CD8-positive, alpha-beta memory T cell (primary cell): ENCODE measurements at places on chromosomes 2 and 18. TPM values are rescaled to one million over a fixed set of nuclear protein-coding genes. Genes with fewer than 3 reads are reported as not detected.

GRCh38 chr2:39948016-39948719 is 169.1 kb upstream of the THUMPD2 start:
- H3K27me3 ChIP-seq: no peaks in the 10 kb centered on the region
- H3K4me1 ChIP-seq: no peaks in the 10 kb centered on the region
- no peak overlapping the region for H3K27ac ChIP-seq

UGT1A3 gene
- not detected for total RNA-seq

GRCh38 chr2:213104092-213104902 is 47.1 kb downstream of the IKZF2 start:
- H3K4me3 ChIP-seq: no peak overlapping the region
- H3K4me1 ChIP-seq: no peaks in the 10 kb centered on the region
- H3K27ac ChIP-seq: no peak overlapping the region
- DNase-seq: no peak

DNA sequence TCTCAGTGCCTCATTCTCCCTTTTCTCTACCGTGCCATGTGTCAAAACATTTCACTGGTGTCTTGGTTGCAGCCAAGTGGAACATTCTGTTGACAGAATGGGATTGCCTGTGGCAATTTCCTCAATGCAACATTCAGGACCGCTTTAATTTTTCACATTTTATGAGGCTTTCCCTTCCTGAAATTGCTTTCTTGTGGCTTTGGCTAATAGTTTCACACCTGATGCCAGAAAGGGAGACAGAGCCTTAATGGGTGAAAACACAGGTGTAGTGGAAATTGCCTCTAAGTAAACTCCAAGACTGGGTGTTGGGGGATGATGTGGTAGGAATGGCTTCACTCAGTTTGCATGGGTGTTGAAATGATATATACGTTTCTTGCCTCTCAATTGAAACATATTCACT is 278.3 kb downstream of the TSN start:
- no peak overlapping the region for H3K27ac ChIP-seq
- H3K27me3 ChIP-seq: no peaks in the 10 kb centered on the region
- no peaks in the 10 kb centered on the region for H3K36me3 ChIP-seq
- DNase-seq: no peak

COPS7B gene
- total RNA-seq: 51.8 TPM

DSG1 gene
- total RNA-seq: not detected

DNA sequence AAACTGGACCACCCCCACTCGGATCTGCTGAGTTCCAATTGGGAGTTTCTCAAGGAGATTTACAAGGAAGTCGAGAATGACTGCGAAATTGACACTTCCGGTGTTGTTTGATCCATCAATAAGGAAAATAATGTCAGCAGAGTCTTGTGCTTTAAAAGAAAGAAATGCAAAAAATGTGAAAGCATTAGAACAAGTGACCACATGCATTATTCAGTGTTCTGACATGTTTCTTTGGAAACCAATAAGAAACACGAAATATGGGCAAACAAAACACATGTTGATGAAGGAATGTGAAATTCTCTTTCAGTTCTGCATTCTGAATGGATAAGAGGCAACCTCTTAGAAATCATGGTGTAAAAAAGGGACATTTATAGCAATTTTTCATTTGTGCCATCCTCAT is 25.9 kb downstream of the COL6A3 start:
- DNase-seq: no peak
- no peaks in the 10 kb centered on the region for H3K27me3 ChIP-seq
- no peaks in the 10 kb centered on the region for H3K4me1 ChIP-seq
- H3K4me3 ChIP-seq: no peak overlapping the region
- H3K36me3 ChIP-seq: no peaks in the 10 kb centered on the region

KHK gene
- 14.5 TPM for total RNA-seq

TMEM17 gene
- 0.35 TPM for total RNA-seq

GRCh38 chr2:197782126-197782525 is 3.0 kb downstream of the BOLL start:
- H3K27ac ChIP-seq: no peak overlapping the region
- no peak for DNase-seq
- no peak overlapping the region for H3K4me3 ChIP-seq
- H3K36me3 ChIP-seq: no peaks in the 10 kb centered on the region
- no peaks in the 10 kb centered on the region for H3K4me1 ChIP-seq
- peaks cover under 1% of the 10 kb centered on the region for H3K27me3 ChIP-seq

RGPD3 gene
- total RNA-seq: 0.04 TPM

- no peaks in the 10 kb centered on the region for H3K4me1 ChIP-seq
- H3K36me3 ChIP-seq: no peaks in the 10 kb centered on the region
- no peak overlapping the region for H3K4me3 ChIP-seq
- H3K27ac ChIP-seq: no peak overlapping the region
Observed at GRCh38 chr2:24939353-24939752, 19.3 kb upstream of the ADCY3 start.

GRCh38 chr2:33104052-33104623 is 157.4 kb downstream of the LTBP1 start:
- H3K4me3 ChIP-seq: no peak overlapping the region
- no peaks in the 10 kb centered on the region for H3K36me3 ChIP-seq
- no peak for DNase-seq
- peaks cover 7% of the 10 kb centered on the region for H3K27me3 ChIP-seq
- H3K4me1 ChIP-seq: no peaks in the 10 kb centered on the region

FLACC1 gene
- total RNA-seq: 2.5 TPM

RAB17 gene
- total RNA-seq: not detected

SPP2 gene
- not detected for total RNA-seq

STPG4 gene
- total RNA-seq: not detected

DNA sequence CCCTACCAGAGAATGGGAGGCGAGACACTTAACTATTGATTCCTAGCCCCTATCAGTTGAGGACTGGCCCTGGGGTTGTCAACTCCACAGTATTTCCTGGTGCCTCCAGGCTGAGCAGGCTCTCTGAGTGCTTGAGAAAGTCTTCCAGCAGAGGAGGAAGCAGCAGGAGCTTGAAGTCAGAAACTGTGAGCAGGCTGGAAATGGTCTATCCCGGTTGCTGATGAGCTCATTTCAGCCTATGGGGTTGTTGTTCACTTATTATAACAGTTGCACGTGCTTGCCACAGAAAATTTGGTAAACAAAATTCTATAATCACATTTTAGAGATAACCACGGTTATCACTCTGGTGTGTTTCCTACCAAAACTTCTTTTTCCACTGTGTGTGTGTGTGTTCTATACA is 254.7 kb upstream of the THUMPD2 start:
- H3K27me3 ChIP-seq: no peaks in the 10 kb centered on the region
- no peak for DNase-seq
- H3K4me3 ChIP-seq: no peak overlapping the region

FSHR gene
- total RNA-seq: not detected

GRCh38 chr18:25594351-25594750 is 242.4 kb upstream of the ZNF521 start:
- no peak overlapping the region for H3K27ac ChIP-seq
- no peaks in the 10 kb centered on the region for H3K4me1 ChIP-seq
- no peaks in the 10 kb centered on the region for H3K36me3 ChIP-seq
- no peak overlapping the region for H3K4me3 ChIP-seq
- DNase-seq: no peak

DNA sequence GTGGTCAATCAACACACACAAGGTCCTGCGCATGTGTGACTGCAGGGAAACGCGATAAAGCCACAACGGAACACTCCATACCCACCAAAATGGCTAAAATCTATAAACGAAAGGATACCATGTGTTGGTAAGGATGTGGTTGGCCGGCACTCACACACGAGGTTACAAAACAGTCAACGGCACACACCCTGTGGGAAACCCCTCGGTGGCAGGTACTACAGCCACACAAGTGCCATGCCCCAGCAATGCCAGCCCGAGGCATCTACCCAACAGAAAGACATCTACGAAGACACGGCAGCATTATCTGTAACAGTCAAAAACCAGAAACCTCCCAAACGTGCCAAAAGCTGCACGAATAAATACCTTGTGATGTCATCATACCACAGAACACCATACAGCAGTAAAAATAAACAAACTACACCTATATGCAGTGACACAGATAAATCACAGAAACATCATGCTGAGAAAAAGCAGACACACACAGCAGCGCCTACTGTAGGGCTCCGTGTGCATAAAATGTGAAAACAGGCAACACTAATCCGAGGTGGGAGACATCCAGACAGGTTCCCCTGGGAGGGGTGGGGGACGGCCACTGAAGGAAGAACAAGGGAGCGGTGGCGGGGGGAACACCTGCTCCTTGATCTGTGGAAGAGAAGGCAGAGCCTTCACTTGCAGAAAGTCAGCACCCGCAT is 36.7 kb downstream of the HDAC4 start:
- H3K36me3 ChIP-seq: no peaks in the 10 kb centered on the region
- no peak overlapping the region for H3K4me3 ChIP-seq
- H3K4me1 ChIP-seq: peaks cover 12% of the 10 kb centered on the region
- H3K27me3 ChIP-seq: no peaks in the 10 kb centered on the region

DNA sequence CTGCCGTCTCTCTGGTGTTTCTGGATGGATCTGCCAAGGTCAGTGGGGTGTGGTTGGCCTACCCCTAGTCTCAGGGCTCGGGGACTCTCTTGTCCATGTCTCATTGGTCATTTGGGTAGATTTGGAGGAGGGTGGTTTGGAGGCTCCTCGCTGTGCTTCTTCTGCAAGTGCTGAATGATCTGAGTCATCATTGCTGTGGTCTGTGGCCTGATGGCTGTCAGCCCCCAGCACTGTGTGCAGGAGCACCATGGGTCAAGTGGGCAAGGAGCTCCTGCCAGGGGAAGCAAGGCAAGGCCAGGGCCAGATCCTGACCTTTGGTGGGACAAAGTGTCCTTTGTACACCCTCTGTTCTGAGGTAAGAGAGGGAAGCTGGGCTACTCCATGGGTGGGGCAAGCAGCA is 221.8 kb downstream of the FHOD3 start:
- no peaks in the 10 kb centered on the region for H3K36me3 ChIP-seq
- no peak for DNase-seq
- H3K27me3 ChIP-seq: no peaks in the 10 kb centered on the region

ASB18 gene
- total RNA-seq: not detected

DNA sequence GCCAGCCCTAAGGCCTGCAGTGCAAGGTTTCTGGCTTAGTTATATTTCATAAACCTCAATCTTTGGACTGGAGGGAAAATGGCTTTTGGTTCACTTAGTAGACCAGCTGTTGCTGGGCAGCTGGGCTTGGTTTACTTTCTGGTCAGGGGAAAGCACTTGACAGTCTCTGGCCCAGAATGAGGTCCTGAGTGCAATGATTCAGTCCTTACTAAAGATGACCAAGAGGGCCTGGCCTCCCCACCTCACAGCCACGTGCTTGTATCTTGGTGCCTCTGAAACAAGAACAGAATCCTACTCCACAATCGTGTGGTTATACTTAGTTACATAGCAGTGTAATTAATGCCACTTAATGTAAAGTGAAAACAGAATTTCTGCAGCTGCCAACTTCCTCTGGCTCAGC is 325.5 kb upstream of the MEIS1 start:
- H3K4me3 ChIP-seq: no peak overlapping the region
- no peaks in the 10 kb centered on the region for H3K4me1 ChIP-seq
- DNase-seq: no peak
- no peaks in the 10 kb centered on the region for H3K27me3 ChIP-seq

GRCh38 chr2:213834331-213834730 is 550.1 kb downstream of the SPAG16 start:
- H3K4me1 ChIP-seq: no peaks in the 10 kb centered on the region
- no peak overlapping the region for H3K4me3 ChIP-seq
- no peaks in the 10 kb centered on the region for H3K36me3 ChIP-seq
- H3K27me3 ChIP-seq: no peaks in the 10 kb centered on the region
- no peak overlapping the region for H3K27ac ChIP-seq

GRCh38 chr2:193580176-193580950 is 1385.6 kb upstream of the TMEFF2 start:
- no peaks in the 10 kb centered on the region for H3K4me1 ChIP-seq
- no peak overlapping the region for H3K4me3 ChIP-seq
- H3K36me3 ChIP-seq: no peaks in the 10 kb centered on the region
- DNase-seq: no peak
- H3K27me3 ChIP-seq: no peaks in the 10 kb centered on the region
- no peak overlapping the region for H3K27ac ChIP-seq

DNA sequence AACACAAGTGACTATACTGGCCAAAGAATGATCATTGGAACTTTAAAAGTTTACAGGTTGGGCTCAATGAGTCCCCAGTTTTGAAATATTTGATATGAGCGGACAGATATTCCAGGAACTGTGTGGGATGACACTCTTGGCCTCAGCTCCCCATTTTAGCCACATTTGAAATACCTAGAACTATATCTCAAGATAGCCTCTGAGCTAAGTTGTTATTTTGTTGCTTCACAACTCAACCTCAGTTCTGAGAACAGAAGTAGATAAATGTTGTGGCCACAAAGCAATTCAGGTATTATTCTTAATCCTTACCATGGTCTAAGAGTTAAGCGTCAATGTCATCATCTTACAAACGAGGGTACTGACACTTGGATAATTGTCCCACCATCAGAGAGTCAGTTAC is 172.2 kb upstream of the SETBP1 start:
- H3K4me1 ChIP-seq: no peaks in the 10 kb centered on the region
- no peaks in the 10 kb centered on the region for H3K36me3 ChIP-seq
- no peak overlapping the region for H3K4me3 ChIP-seq

KCNG2 gene
- not detected for total RNA-seq
